Lower lobe of right lung (tissue), 2 donors: ENCODE measurements at places on chromosomes 3 and 15.

GRCh38 chr3:27354161-27354560 lies 15.0 kb downstream of the NEK10 start:
- DNase-seq, result no peak

DNA sequence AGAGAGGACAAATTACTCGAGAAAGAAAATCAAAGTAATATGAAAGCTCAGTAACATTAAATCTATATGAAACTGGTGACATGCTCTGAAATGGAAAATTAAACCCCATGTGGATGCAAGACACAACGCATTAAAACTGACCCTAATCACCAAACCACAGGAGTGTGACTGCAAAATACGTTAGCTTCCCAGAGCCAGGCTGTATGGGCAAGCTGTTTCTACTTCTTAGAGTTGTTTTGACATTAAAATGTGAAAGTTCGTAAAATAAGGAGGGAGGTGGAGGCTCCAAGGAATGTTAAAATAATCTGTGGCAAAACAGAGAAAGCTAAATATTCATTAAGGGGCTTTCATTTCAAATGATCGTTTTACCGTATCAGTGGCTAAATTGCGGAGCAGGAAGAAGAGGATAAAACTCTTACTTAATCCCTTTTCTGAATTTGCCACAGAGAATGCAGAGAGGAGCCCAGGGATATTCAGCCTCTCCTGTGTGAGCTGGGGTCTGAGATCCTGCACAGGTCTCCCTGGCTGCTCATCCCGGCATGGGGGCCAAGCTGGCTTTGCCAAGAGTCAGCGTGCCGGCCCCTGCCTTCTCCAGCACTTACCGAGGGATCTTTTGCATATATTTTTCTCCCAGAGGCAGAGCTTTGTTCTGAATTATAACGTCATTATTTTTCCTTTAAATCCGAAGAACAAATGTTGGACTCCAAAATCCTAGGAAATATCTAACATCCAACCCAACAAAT lies 239.8 kb upstream of the THBS1 start:
- DNase-seq, result no peak

- no peak for DNase-seq
Observed at GRCh38 chr15:27396521-27396920, 425.5 kb downstream of the GABRG3 start.

DNA sequence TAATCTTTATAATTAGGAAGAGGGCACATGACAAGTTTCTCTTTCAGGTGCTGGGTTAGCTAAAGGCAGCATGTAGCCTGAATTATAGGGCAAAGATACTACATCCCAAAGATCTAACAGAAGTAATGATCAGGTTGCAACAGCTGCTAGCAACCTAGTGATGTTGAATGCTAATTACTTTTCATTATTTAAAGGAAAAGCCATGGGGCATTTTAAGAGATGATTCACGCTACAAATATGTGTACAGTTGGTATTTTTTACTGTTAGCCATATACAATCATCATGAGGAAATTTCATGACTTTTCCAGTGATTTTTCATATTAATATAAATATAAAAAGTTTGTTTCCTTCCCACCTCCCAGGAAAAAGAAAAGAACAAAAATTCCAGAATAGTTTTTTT lies 43.0 kb downstream of the NEK10 start:
- DNase-seq, result no peak

- DNase-seq, result no peak
Observed at GRCh38 chr3:11384074-11384473, 111.9 kb downstream of the ATG7 start.

GRCh38 chr15:88504445-88504844 lies 36.9 kb downstream of the MRPS11 start:
- no peak for DNase-seq

- DNase-seq, result no peak
Observed at GRCh38 chr15:78626381-78626995, 5.7 kb upstream of the CHRNA3 start.

DNA sequence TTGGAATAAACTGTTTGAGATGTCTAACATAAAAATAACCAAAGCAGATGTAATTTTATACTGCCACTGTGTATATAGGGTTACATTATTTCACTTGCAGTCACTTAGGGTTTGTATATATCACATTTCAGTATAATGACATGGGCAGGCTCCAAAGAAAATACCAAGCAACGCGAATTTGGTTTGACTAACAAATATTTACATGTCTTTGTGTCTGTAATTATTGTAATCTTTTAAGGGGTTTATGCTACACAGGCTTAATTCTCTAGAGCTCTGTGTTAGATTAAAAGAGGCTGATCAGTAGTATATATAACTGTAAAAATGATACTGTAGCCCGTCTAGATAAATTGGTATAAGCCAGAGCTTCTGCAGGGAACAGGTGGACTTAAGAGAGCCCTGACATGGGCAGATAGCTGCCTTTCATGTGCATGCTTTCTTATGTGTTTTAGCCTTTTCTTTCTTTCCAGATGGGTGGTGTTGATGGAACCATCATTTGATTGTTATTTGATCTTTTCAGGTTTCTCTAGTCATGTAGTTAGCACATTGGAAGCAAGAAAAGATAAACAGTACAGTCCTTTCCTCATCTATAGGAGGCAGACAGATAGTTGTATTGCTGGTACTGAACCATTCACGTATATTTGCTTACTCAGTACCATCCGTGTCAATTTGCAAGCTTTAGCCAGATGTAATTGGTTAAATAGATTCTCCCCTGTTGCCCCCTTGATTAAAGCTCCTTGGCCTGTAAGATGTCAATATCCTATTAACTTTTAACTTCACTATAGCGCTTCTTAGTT lies 86.1 kb downstream of the GALK2 start:
- DNase-seq, result no peak

GRCh38 chr3:45218578-45219390 lies 7.3 kb downstream of the TMEM158 start:
- DNase-seq, result no peak

- no peak for DNase-seq
Observed at GRCh38 chr15:52523192-52523591, 5.5 kb downstream of the MYO5A start.

DNA sequence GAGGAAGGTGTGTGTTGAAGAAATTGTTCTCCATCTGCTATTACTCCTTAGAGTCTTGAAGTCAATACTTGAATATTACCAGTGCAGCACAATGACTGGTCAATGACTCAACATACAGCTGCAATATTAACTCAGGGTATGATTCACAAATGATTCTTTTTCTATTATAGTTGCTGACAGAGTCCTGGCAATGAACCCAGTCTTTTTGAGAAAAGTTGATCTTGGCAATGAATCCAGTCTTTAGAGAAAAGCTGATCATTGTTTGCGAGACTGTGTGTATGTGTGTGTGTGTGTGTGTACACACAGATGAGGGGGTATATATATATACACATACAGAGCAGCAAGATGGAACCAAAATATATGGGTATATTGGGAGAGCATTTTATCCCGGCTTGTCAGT lies 315.1 kb downstream of the ZNF385D start:
- DNase-seq, result no peak

DNA sequence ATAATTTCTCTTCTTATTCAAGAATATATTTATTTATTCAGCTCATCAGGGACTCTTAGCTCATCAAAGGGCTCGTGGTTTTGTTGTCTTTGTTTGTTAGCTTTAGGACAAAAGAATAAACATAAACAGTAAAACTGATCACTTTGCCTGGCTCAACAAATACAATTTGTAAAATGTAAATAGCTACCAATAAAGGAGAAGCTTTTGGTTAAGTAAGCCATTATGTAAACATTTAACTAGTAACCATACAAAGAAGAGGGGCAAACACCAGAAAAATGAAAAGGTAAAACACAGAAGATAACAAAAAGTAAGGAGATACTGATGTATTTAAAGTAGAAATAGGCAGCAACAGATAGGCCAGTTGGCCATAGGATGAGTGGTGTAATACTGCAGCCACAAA lies 761.7 kb downstream of the ROBO1 start:
- DNase-seq, result no peak

DNA sequence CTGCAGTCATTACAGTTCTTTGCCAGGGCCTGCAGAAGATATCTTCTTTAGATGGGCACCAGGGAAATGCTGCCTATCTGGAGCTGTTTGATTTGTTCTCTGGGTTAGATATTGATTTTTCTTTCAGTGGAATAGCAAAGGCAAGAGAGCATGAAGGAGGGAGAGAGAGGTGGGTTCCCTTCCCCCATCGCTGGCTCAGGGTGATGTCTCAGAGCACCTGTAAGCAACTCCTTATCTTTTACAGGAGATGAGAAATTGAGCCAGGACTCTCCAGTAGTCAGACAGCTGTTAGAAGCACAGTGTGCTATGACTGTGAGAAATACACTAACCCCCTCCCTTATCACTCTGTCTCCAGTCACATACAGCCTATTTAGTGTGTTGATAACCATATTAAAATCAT lies 89.3 kb upstream of the SLC24A5 start:
- DNase-seq, result no peak

GRCh38 chr3:21914451-21914850 lies 163.4 kb upstream of the ZNF385D start:
- DNase-seq, result no peak

DNA sequence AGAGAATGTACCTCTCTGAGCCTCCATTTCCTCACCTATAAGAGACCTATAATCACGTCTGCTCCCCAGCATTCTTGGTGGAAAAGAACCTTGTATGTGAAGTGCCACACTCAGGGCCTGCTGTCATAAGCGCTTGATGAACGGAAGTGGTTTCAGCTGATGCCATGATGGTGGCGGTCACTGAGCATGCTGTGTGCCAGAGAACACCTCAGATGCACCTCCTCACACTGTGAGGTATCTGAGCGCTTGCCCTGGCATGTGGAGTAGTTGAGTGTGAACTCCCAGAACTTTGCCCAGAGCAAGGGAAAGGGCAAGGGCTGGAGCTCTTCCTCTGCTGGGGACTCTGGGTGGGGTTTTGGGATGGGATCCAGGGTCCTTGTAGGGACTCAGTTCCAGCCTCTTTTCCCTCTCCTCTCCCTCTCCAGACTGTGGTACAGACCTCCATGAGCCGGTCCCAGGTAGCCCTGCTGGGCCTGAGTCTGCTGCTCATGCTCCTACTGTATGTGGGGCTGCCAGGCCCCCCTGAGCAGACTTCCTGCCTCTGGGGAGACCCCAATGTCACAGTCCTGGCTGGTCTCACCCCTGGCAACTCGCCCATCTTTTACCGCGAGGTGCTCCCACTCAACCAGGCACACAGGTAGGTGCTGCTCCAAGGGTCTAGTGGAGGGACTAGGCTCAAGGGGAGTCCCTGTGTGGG lies 2.7 kb downstream of the ABHD14A start:
- DNase-seq, result no peak

DNA sequence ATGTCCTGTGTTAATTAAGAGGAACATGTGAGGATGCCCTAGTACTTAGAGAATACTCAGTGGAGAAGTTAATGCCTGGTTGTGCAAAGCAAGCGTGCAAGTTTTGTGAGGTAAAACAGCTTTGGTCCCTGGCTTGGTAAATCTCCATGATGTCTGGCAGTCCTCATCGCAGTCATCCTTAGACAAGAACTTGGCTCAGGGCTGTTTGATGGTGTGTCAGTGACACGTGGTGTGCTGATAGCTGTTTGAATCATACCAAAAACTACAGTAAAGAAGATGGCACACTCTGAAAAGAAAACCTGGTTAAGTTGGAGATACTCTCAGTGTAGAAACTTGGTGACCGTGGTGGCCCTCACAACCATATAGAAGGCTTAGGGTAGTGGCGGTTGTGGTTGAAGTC lies 361.7 kb downstream of the FEZF2 start:
- DNase-seq, result no peak

DNA sequence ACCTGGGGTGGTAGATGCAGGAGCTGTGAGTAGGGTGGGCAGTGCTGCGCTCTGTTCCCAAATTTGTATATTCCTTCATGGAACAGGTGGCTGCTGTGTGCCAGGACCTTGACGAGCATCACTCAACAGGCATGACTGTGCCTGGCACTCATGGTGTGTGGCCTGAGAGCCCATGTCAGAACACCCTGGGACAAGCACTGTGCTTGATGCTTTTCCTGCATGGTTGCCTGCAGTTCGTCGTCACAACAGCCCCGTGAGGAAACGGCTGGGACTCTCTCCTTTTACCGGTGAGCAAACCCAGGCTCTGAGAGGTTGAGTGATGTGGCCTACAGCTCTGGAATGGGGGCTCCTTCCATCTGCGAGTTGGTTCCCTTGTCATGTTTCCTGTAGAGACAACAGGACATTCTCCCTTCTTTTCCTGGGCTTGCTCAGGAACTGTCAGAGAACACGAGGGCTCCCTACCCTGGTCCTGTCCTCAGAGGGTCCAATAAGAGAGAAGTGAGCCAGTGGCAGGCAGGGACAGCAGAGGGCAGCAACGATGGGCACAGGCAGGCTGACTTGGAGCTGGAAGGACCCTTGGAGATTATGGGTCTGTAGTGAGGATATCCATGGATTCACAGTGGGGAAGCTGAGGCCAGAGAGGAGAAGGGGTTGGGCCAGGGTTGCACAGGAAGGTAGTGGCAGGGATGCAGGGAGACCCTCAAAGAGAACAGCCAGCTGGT lies 37.4 kb downstream of the PRKCD start:
- no peak for DNase-seq

GRCh38 chr3:4043867-4044575 lies 244.8 kb downstream of the LRRN1 start:
- DNase-seq, result no peak

GRCh38 chr3:65884071-65884470 lies 154.6 kb downstream of the MAGI1 start:
- no peak for DNase-seq

DNA sequence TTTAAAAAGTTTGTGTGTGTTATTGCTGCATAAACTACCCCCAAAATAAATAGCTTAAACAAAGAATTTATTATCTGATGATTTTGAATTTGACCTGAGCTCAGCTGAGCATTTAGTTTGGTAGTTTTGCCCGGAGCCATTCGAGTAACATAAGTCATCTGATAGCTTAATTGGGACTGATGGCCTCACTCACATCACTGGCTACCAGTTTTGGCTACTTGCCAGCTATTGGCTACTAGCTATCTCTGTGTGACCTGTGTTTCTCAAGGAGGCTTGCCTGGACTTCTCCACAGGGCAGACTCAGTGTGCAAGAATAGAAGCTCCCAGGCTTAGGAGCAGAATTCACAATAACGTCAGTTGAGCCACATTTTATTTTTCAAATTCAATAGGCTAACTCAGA lies 9.0 kb downstream of the CNTN3 start:
- DNase-seq, result no peak

GRCh38 chr3:124860599-124860998 lies 26.6 kb downstream of the ITGB5 start:
- no peak for DNase-seq

DNA sequence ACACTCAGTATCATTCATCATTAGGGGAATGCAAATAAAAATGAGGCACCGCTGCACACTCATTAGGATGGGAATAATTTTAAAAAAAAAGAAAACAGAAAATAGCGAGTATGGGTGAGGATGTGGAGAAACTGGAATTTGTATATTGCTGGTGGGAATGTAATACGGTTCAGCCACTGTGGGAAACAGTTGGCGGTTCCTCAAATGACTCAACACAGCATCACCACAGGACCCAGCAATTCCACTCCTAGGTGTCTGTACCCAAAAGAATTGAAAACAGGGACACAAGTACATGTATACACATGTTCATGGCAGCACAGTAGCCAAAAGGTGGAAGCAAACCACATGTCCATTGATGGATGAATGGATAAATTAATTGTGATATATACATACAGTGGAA lies 35.2 kb upstream of the RFTN1 start:
- no peak for DNase-seq
